Mammary epithelial cell (primary cell): ENCODE measurements at places on chromosomes 11 and 22. TPM values are rescaled to one million over a fixed set of nuclear protein-coding genes. Genes with fewer than 3 reads are reported as not detected.

- DNase-seq = no peak
Observed at GRCh38 chr11:122036018-122036417, 80.0 kb downstream of the BLID start.

- DNase-seq = no peak
Observed at GRCh38 chr22:16783930-16784354, 41.3 kb downstream of the XKR3 start.

DNA sequence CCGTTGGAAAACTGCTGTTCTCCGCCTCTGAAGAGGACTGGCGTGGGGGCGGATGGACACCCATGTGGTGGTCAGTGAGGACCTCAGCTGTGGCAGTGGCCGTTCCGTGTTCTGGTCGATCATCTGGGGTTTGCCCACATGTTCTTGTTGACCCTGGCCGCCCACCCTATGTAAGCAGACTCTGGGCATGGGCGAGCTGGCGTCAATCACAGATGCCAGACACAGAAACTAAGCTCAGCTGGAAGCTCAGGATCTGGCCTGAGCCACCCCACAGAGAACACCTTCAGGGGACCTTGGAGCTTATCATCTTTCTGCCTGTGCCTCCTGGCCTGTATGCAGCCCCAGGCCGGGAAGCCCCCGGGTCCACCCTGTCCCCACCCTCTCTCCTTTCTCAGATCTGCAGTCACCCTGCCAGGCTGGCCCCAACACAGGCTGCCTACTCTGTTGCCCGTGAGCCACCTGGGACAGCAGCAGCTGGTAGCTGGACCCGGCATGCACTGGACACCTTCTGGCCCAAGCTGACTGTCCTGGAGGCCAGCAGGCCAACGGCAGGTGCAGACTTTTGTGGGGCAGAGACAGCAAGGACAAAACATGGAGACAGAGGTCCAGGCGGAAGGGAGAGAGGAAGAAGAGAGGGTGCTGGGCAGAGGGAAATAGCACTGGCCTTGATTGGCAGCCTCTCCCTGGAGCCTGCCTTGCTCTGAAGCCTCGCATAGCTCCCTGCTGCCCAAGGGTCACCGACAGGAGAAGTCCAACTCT is 91.5 kb downstream of the PHF21B start:
- no peak for DNase-seq

The OR2D2 gene
- not detected for polyA plus RNA-seq

The RAPSN gene
- polyA plus RNA-seq = 0.05 TPM

The PKDREJ gene
- not detected for polyA plus RNA-seq

The ADAMTS8 gene
- not detected for polyA plus RNA-seq

The C22orf31 gene
- not detected for polyA plus RNA-seq
